ENCODE measurements at places on chromosomes 4 and X.

GRCh38 chrX:68724531-68725020, 77.1 kb downstream of the STARD8 start:
- DNase-seq: no peak

GRCh38 chr4:179626687-179627086, 2184.4 kb upstream of the AGA start:
- no peak for DNase-seq

DNA sequence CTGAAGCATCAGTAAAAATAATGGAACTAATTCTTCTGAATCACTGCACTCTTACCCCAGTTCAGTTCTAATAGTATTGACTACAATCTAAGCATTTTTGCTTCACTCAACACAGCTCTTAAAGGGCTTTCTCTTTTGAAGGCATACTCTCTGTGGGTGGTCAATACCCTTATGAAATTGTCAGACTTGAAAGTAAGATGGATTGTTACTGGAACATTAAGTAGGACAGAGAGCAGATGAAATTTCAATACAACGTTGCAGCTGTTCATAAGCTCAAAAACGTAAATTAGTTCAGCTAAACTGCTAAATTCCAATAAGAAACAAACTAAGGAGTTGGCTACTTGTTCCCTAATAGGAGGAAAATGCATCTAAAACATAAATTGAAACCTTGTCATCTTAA, 352.3 kb upstream of the TENM3 start:
- no peak for DNase-seq

DNA sequence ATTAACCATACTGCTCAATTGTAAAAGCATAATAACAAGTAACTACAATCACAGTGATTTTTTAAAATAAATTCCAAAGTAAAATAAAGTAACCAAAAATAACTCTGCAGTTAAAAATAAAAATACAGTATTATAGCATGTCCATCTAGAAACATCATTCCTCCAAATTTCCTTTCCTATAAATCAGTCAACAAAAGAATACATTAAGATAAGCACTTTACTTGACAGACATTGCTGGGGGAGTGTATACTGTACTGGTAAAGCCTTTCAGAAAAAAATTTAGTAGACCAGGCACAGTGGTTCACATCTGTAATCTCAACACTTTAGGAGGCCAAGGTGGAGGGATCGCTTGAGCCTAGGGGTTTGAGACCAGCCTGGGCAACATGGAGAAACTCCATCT, 91.1 kb downstream of the LRBA start:
- no peak for DNase-seq

DNA sequence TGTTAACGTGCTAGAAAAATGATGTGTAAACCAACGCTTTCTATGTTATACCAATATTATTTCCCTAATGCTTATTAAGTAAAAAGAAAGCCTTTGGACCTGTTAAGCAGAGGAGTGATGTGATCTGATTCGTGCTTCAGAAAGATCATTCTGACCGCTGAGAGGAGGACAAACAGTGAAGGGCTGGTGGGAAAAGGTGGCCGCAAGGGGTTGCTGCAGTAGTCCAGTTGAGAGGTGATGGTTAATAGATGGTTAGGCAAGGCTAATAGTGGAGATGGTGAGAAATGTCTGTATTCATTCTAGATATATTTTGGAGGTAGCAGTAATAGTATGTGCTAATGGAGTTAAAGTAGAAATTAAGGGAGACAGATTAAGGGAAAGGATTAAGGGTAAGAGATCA, 12.9 kb upstream of the VGLL1 start:
- no peak for DNase-seq

- DNase-seq: no peak
Observed at GRCh38 chrX:24468245-24468644, 3.2 kb downstream of the PDK3 start.
